ENCODE measurements at places on chromosomes 1 and 21.

DNA sequence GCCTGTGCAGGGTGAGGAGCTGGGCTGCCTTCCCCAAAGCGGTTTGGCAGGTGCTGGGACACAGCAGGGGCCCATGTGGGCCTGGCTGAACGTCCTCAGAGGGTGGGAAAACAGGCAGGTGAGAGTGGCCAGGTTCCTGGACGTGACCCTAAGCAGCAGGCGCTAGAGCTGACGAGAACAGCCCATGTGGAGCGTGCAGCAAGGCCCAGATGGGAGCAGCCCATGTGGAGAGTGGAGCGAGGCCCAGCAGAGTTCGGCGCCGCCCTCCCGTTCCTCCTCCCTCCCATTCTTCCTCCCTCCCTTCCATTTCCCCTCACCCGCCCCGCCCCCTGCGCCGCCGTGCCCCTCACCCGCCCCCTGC lies 314.4 kb upstream of the VAMP3 start:
- DNase-seq: no peak

- DNase-seq: no peak
Observed at GRCh38 chr1:100346387-100346786, 5.9 kb upstream of the CDC14A start.

DNA sequence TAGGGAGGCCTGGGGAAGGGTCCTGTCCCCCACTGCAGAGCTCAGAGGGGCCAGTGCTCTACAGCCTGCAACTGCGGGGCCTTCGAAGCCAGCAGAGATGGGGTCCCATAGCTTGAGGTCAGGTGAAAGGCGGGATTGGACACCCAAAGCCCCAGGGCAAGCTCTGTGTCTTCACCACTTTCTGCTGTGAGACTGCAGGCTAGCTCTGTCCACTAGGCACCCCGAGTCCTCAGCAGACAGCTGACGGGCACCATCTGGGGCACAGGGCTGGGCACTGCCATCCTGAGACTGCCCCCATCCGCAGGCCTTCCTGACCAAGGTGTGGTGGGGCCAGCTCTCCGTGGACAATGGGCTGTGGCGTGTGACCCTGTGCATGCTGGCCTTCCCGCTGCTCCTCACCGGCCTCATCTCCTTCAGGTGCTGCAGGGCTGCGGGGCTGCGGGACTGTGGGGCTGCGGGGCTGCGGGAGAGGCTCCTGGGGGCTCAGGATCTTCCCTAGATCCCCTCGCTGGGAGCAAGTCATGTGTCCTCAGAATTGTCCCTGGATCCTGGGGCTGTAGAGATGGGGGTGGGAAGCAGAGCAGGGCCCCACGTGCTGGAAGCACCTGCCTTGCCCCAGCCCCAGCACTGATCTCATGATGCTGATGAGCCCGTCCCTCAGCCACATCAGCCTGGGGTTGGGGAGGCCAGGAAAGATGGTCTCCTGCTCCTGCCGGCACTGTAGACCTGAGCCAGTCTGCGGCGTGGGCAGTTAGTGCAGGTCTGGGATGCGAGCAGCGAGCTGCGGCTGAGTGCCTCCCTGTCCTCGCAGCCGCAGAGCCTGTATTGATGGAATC lies 46.8 kb downstream of the TRPM2 start:
- no peak for DNase-seq

DNA sequence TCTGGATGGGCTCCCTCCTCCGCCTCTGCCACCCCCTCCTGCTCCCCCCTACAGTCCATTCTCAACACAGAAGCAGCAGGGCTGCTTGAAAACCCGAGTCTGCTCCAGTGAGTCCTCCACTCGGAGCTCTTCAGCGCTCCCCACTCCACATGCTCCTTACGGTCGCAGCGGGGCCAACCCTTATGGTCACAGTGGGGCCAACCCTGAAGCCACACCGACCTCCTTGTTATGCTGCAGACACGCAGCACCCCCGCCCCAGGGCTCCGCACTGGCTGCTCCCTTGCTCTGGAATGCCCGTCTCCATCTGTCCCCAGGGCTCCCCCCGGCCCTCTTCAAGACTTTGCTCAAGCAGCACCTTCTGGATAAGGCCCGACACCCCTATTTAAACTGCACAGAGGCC lies 22.6 kb downstream of the GPR157 start:
- no peak for DNase-seq

- no peak for DNase-seq
Observed at GRCh38 chr1:88474555-88475304, 209.3 kb upstream of the PKN2 start.

GRCh38 chr1:91101328-91101727 lies 79.5 kb upstream of the ZNF644 start:
- no peak for DNase-seq

DNA sequence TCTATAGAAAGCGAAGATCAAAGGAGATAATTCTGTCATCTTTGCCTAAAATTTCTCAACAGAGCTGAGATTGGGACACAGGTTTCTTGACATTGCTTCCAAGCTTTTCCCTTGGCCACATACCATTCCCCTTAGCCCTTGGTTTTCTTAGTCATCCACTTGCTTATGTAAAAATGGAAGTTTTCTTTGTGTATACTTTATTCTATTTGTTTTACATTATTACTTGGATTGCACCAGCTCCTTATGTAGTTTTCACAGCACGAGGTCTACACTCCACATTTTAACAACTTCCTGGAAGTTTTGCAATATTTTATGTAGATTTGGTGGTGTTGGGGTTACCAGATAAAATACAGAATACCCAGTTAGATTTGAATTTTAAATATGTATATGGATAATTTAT lies 129.8 kb downstream of the PLA2G4A start:
- no peak for DNase-seq

DNA sequence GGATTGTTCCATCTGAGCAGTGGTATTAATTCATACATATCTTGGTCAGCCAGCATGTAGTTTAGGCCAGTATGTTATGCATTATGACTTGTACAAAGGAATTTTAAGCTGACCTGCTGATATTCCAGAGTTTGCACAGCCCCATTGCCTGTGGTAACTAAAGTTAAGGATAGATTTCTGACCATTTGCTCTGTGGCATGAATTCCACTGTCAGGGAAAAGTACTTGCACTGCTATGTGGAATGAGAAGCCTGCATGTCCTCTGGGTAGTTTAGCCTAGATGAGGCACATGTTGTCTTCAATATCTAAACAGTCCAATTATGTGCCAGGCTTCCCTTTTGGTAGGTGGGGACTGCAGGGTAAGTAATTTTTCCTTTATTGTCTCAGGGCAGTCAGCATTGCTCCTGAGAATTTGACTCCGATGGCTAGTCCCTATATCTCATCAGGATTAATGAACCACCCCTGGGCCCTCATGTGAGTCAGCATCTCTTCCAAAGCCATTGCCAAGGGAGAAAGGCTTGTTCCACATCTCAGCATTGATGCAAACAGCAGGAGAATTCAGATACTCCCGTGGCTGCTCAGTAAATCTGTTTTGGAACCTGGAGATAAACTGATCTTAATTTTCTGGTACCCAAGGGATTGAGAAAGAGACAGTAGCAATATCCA lies 30.2 kb downstream of the NEK7 start:
- DNase-seq: no peak

DNA sequence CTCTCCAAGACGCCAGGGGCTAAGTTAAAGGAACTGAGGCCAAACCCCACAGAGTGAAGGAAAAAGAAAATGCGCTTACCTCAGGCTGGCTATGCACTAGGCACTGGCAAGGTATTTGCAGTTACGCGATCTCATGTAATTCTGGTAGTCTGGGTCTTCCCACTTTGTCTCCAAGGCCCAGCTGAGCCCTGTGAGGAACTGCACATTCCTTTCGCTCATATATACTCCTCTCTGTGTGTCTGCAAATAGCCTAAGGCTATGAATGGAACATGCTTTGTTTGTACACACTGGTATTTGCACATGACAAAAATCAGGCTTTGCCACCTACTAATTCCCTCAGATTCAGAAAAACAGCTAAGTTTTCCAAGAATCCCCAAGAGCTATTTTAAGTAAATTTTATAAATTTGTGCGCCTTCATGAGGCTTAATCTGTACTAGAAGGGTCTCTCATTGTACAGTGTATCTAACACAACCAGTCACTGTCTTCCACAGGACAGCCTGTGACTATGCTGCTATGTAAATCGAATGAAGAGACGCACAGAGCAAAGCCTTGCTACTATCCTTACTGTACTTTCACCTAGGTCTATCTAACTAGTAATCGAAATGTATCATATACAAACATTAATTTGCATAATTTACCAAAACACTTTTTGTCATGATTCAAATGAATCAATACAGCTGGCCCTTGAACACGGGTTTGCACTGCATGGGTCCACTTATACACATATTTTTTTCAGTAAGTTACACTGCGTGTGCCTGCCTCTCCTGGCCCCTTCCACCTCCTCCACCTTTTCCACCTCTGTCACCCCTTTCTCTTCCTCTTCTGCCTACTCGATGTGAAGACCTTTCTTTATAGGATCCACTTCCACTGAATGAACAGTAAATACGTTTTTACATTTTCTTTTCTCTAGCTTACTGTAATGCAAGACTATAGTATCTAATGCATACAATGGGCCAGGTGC lies 87.0 kb downstream of the SIPA1L2 start:
- DNase-seq: no peak

GRCh38 chr1:178039891-178040290 lies 54.0 kb upstream of the RASAL2 start:
- no peak for DNase-seq

GRCh38 chr21:32803651-32804050 lies 32.1 kb upstream of the PAXBP1 start:
- no peak for DNase-seq

DNA sequence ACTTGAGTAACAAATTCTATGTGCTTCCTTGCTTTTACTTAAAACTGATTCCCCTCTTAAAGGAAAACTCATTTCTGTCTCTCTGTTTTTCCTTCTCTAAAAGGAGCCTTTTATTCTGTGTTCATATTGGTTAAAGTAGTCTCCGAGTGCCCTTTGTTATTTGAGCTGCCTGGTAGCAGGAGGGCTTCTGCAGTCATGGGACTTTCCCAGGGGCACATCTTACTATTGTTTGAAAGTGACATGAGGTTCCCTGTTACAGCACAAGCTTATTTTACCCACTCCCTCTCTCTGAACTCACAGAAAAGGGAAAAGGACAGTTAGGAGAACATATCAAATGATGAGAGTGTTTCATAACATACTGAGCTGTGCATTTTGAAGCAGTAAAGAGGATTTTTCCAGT lies 58.1 kb upstream of the ANGPTL1 start:
- no peak for DNase-seq

- DNase-seq: no peak
Observed at GRCh38 chr1:30250338-30250983, 472.9 kb downstream of the MATN1 start.

- no peak for DNase-seq
Observed at GRCh38 chr21:28769683-28770082, 223.0 kb downstream of the LTN1 start.

GRCh38 chr1:1309251-1310108 lies 1.1 kb downstream of the PUSL1 start:
- no peak for DNase-seq

- no peak for DNase-seq
Observed at GRCh38 chr1:105874621-105875020, 1181.9 kb upstream of the PRMT6 start.

GRCh38 chr1:29634324-29634723 lies 398.0 kb downstream of the PTPRU start:
- no peak for DNase-seq

DNA sequence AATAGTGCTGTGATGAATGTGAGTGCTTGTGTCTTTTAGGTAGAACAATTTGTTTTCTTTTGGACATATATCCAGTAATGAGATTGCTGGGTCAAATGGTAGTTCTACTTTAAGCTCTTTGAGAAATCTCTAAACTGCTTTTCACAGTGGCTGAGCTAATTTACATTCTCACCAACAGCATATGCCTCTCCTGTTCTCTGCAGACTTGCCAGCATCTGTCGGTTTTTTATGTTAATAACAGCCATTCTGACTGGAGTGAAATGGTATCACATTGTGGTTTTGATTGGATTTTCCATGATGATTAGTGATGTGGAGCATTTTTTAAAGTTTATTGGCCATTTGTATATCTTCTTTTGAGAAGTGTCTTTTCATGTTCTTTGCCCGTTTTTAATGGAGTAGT lies 647.3 kb upstream of the ADAMTS5 start:
- no peak for DNase-seq

GRCh38 chr1:155725142-155725541 lies 36.3 kb downstream of the DAP3 start:
- DNase-seq: no peak

DNA sequence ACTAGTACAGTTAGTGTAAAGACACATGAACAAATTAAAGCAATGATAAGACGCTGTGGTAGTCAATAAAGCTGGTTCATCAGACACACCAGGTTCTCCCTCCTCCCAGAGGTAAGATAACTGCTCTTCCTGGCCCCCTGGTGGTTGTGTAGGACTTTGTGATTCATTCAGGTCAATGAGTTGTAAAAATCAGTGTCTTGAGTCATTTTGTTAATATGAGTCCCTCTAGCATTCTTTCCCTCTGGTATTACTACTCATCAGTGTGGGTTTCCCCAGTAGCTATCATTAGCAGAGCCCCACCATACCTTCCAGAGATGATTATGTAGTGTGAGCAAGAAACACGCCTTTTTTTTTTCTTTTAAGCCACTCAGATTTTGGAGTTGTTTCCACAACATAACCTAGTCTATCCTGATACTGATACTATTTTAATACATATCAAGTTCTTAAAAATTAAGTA lies 3.6 kb upstream of the SETDB1 start:
- DNase-seq: peak; percentile 69

- DNase-seq: no peak
Observed at GRCh38 chr21:45954261-45954660, 27.3 kb upstream of the COL6A1 start.

- no peak for DNase-seq
Observed at GRCh38 chr1:91450260-91450659, 45.6 kb upstream of the HFM1 start.

DNA sequence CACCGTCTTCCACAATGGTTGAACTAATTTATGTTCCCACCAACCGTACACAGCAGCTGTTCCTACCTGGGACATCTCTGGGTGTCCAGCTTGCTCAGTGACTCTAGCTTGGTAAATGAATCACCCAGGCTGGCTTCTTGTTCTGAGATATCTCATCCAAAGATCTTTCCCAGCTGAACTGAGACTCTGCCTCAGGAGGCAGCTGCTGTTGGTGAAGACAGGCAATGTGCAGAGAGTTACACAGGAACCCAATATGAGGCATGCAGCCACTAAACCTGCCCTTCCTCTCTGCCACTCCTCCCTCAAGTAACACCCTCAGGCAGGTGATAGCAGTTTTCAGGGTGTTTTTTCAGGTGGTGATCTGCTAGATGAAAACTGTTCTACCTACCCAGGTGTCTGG lies 14.0 kb upstream of the FOXO6 start:
- peak; percentile 20 for DNase-seq

- peak; percentile 65 for DNase-seq
Observed at GRCh38 chr1:196608390-196609369, at the start of gene KCNT2. TSS of gene KCNT2 (minus strand) at chr1:196608440. CDS start at chr1:196608309, 131 bp downstream.

GRCh38 chr1:180152588-180152987 lies 2.1 kb upstream of the QSOX1 start:
- no peak for DNase-seq

- no peak for DNase-seq
Observed at GRCh38 chr1:205088341-205088740, 4.1 kb upstream of the TMEM81 start.

GRCh38 chr1:170073893-170074249 lies 624 bp downstream of the KIFAP3 start:
- DNase-seq: no peak

- no peak for DNase-seq
Observed at GRCh38 chr1:63143482-63143881, 178.9 kb upstream of the FOXD3 start.

GRCh38 chr1:162422662-162423375 lies 10.9 kb upstream of the SH2D1B start:
- no peak for DNase-seq

GRCh38 chr1:117930484-117930883 lies 945 bp downstream of the WDR3 start:
- no peak for DNase-seq

Data from liver (tissue), 10 donors.